Colonic mucosa (tissue), 4 donors: ENCODE measurements at places on chromosomes 4 and X.

- no peak overlapping the region for H3K27ac ChIP-seq
- H3K36me3 ChIP-seq = no peaks in the 10 kb centered on the region
- H3K27me3 ChIP-seq = no peaks in the 10 kb centered on the region
- DNase-seq = no peak
These were observed 1776.3 kb downstream of the STIM2 start for GRCh38 chr4:28636971-28637370.

DNA sequence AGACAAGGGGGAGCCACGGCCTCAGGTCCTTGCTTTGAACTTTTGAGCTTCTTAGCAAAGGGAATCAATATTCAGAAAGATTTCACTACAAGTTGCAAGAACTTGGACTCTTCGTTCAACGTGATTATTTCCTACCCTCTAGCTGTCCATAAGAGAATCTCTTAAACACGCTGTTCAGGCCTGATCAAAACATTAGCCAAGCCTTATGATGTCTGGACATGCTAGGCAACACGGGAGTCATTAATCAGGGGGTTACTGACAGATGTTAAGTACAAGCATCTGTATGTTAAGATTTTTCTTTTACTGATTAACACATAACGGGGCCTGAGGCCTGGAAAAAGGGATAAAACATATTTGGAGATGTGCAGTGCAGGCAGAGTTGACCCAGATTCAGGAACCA lies 138.9 kb upstream of the IL1RAPL2 start:
- H3K27me3 ChIP-seq = no peaks in the 10 kb centered on the region
- no peaks in the 10 kb centered on the region for H3K4me1 ChIP-seq
- DNase-seq = no peak
- no peak overlapping the region for H3K27ac ChIP-seq
- no peaks in the 10 kb centered on the region for H3K36me3 ChIP-seq
- no peak overlapping the region for H3K4me3 ChIP-seq

DNA sequence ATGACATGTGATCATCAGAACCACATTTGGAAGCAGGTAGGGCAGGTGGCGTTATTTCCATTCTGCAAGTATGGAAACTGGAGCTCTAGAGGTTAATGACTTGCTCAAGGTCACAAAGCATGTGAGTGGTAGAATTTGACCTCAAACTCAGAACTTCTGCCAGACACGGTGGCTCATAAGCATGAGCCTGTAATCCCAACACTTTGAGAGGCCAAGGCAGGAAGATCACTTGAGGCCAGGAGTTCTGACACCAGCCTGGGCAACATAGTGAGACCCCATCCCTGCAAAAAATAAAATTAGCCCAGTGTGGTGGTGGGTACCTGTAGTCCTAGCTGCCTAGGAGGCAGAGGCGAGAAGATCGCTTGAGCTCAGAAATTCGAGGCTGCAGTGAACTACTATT lies 139.2 kb downstream of the PALLD start:
- H3K4me1 ChIP-seq = no peaks in the 10 kb centered on the region
- no peak for DNase-seq
- no peaks in the 10 kb centered on the region for H3K27me3 ChIP-seq
- no peaks in the 10 kb centered on the region for H3K36me3 ChIP-seq
- H3K27ac ChIP-seq = peak overlapping the region; percentile 4

DNA sequence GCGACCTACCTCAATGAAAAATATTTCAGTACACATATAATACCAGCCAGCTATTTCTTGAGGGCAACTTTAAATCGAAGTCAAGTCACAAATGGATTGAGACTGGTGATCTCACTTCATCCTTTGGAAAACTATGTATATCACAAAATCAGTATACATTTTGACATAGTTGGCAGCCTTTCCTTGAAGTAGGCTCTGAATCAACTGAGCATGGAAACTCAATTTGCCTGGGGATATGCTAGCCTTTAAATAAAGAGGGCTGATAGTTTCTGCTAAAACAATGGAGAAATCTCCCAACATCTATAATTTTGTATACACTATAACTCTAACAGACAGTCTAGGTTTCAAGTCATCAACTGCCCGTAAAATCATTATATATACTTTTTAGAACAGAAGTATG lies 282.8 kb upstream of the TENM3 start:
- H3K27ac ChIP-seq = no peak overlapping the region
- no peaks in the 10 kb centered on the region for H3K4me1 ChIP-seq
- H3K27me3 ChIP-seq = no peaks in the 10 kb centered on the region

- no peaks in the 10 kb centered on the region for H3K27me3 ChIP-seq
- H3K27ac ChIP-seq = no peak overlapping the region
- H3K4me1 ChIP-seq = peaks cover 8% of the 10 kb centered on the region
- no peak overlapping the region for H3K4me3 ChIP-seq
These were observed 28.7 kb downstream of the PDLIM5 start for GRCh38 chr4:94480362-94480951.

GRCh38 chr4:3128976-3129375 lies 54.5 kb downstream of the HTT start:
- no peaks in the 10 kb centered on the region for H3K4me1 ChIP-seq
- no peaks in the 10 kb centered on the region for H3K27me3 ChIP-seq
- H3K27ac ChIP-seq = no peak overlapping the region
- no peak overlapping the region for H3K4me3 ChIP-seq
- H3K36me3 ChIP-seq = no peaks in the 10 kb centered on the region
- DNase-seq = no peak

DNA sequence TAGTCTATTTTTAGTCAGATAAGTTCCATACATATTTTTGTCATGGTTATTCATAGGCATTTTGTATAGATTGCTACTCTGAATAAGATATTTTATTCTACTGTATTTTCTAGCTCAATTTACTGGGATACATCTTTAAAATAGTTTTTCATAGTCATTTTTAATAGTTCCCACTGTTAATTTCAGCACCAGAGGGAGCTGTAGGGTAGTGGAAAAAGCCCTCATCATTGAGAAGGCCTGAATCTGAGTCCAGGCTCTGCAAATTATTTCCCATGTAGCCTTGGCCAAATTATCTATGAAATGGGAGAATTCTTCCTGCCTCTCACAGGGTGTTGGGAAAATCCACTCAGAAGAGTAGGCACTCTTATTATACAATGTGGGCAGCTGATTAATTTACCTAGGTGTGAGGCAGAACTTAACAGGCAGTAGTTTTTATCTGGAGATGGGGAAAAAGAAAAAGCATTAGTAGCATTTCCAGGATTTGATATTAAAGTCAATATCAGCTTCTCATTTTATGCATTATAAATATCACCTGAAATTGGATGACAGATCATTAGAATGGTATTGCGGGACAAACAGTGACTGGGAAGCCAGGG lies 102.9 kb upstream of the PAQR3 start:
- no peaks in the 10 kb centered on the region for H3K27me3 ChIP-seq
- H3K27ac ChIP-seq = no peak overlapping the region
- no peak overlapping the region for H3K4me3 ChIP-seq
- H3K4me1 ChIP-seq = no peaks in the 10 kb centered on the region
- H3K36me3 ChIP-seq = no peaks in the 10 kb centered on the region
- DNase-seq = peak; percentile 35

DNA sequence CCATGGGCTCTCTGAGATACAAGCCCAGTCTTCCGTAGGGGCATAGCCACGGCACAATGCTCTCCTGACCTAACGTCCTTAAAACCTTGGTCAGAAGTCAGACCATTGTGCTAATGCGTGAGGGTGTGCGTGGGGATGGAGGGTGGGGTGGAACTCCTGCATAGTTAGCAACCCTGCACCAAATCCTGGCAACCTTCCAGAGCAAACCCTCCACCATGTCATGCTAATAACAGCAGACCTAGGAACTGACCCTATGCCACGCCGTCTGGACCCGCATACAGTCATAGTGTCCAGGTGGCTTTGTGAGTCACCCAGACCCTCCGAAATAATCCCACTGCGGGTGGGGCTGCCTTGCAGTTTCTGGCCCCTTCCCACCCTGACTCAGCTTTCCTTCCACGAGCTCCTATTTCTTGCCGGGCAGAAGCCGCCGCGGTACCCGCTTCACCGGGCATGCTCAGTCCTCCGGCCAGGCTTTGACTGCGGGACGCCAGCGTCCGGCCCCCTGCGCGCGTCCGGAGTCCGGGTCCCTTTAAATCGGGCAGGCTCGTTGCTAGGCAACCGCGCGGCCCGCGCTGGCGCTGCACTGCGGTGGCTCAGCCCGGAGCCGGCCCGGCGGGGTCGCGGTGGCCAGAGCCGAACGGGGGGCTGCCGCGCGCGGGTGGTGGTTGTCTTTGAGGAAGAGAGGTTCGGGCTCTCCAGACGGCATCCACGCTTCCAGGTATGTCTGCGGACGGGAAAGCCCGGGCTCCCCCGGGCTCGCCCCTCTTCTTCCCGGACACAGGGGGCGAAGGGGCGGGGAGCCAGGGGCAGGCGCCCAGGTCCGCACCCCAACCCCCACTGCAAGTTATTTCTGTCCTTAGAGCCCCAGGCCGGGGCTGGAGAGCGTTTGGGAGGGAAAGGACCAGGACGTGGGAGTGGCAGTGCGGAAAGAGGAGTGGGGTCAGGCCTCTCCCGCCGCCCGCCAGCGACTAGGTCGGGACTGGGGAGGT lies at the start of gene CCDC160:
Gene CCDC160 (plus strand): TSS at position 557 of the 989 bp plus-strand sequence. CDS start 7,619 bp downstream, outside the sequence.
- H3K4me1 ChIP-seq = no peaks in the 10 kb centered on the region
- peaks cover 8% of the 10 kb centered on the region for H3K27me3 ChIP-seq
- DNase-seq = peak; percentile 25
